ENCODE measurements at places on chromosomes 2 and 18.
A peak's percentile ranks its signal among the peaks of the same experiment; 100 is the strongest.

- DNase-seq, result no peak
These were observed 109.9 kb upstream of the MAP4K3 start for GRCh38 chr2:39546937-39547336.

DNA sequence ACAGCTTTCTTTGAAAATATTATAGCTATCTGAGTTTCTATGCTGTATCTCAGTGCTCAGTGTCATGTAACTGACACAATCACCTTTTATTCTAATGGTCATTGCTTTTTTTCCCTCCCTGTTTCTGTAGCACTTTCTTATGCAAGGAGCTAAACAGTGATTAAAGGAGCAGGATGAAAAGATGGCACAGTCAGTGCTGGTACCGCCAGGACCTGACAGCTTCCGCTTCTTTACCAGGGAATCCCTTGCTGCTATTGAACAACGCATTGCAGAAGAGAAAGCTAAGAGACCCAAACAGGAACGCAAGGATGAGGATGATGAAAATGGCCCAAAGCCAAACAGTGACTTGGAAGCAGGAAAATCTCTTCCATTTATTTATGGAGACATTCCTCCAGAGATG is 56.4 kb downstream of the SCN2A start:
- DNase-seq, result no peak

- DNase-seq, result no peak
These were observed 16.3 kb upstream of the GTF2A1L start for GRCh38 chr2:48601349-48601748.

GRCh38 chr2:138846216-138846821 is 66.1 kb upstream of the NXPH2 start:
- no peak for DNase-seq

GRCh38 chr2:112150851-112151250 is 12.7 kb downstream of the FBLN7 start:
- DNase-seq, result no peak

- no peak for DNase-seq
These were observed 2.1 kb upstream of the PARD6G start for GRCh38 chr18:80249217-80250093.

GRCh38 chr2:38763228-38763627 is 12.1 kb upstream of the SRSF7 start:
- DNase-seq, result no peak

GRCh38 chr2:25420820-25421237 is 79.1 kb upstream of the DNMT3A start:
- no peak for DNase-seq

DNA sequence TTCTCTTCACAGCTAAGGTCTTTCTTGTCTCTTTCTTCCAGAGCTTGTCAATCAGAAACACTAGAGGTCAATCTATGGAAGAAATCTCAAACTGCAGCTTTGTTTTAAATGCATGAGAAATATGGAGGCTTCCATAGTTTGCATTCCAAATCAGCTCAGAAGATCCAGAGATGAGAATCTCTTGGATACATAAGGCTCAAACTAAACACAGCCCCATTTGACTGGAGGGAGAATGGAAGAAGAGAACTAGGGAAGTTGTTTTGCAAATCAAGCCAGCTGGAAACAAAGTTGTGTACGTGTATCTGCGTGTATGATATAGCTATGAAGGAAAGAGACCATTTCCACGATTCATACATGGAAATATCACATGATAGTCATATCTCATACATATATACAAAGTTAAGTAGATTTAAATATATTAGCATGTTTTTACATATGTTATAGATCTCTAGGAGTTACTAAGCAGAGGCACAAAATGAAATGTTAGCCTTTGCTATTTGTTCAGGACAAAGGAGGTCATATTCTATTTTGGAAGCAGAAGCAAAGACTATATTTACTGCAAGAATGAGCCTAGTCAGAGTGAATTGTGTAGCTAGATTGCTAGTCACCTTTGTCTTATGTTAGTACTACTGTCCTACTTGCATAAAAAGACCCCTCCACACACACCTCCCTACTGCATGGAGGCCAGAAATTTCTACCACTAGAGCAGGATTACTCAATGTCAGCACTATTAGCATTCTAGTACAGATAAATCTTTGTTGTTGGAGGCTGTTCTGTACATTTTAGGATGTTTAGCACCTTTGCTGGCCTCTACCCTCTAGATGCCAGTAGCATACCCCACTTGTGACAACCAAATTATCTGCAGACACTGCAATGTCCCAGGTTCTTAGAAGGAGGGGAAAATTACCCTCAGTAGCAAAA is 303.5 kb upstream of the CHAC2 start:
- no peak for DNase-seq

- no peak for DNase-seq
These were observed 2.9 kb downstream of the HOXD13 start for GRCh38 chr2:176095421-176095820.

DNA sequence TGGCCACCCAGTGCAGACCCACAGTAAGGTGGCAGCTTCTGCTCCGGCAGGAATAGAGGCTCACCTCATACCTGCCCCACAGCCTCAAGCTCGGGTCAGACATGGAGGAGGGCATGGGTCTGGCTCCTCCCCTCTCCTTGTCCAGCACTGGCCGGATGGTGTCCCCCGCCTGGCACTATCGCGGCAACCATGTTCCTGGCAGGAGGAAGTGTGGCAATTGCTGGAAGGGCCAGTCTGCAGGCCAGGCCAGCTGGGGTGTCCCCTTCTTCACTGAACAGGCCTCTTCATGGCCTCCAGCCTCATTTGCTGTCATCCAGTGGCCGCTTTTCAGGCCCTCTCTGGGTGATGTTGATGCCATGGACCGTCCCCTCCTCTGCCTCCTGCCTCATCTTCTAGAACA is 41.4 kb upstream of the SMAD7 start:
- no peak for DNase-seq

- no peak for DNase-seq
These were observed 96.9 kb upstream of the MSTN start for GRCh38 chr2:190159453-190159852.

DNA sequence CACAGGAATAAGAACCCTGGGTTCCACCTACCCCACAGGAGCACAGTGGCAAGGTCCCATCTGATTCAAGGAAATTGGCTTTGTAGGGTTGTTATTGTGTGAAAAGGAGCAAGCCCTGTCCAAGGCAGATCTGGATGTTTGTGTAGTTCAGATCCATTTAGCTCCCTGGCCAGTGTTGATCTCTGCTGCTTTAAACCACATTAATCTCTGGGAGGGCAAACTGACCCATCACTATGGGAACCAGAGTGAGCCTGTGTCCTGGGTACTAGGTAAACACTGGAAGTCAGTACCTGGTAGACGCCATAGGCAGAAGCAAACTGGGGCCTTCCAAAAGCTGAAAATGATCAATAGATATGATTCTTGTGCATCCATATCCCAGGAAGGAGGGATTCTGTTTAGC is 271.5 kb upstream of the EPAS1 start:
- no peak for DNase-seq

- DNase-seq, result no peak
These were observed 96.3 kb upstream of the FZD7 start for GRCh38 chr2:201937343-201937742.

DNA sequence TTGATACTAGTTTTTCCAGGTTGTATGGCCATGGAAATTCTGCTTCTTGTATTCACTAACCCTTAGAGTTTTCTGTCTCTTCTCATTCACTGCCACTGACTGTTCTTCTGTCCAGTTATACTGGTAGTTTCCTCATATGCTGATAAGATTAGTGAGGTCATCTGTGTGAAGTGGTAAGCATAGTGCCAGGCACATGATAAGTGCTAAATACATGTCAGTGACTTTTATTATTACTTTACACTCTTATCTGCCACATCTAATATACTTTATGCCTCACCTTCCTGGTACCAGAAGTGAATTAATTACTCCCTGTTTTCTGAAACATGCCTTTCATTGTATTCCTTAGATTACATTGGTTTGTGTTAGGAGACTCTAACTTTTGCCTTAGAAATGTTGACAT is 91.3 kb downstream of the NBEAL1 start:
- DNase-seq, result no peak

DNA sequence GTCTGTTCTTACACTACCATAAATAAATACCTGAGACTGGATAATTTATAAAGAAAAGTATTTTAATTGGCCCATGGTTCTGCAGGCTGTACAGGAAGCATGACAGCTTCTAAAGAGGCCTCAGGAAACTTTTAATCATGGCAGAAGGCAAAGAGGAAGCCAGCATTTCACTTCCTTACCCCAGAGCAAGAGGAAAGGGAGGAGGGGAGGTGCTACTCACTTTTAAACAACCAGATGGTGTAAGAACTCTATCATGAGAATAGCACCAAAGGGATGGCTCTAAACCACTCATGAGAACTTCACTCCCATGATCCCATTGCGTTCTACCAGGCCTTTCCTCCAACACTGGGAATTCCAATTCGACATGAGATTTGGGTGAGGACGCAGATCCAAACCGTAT is 344.4 kb upstream of the SLC39A10 start:
- DNase-seq, result no peak

GRCh38 chr2:157404363-157404762 is 39.5 kb downstream of the CYTIP start:
- no peak for DNase-seq

- peak; percentile 45 for DNase-seq
These were observed 551.8 kb upstream of the SOX11 start for GRCh38 chr2:5140347-5140746.

DNA sequence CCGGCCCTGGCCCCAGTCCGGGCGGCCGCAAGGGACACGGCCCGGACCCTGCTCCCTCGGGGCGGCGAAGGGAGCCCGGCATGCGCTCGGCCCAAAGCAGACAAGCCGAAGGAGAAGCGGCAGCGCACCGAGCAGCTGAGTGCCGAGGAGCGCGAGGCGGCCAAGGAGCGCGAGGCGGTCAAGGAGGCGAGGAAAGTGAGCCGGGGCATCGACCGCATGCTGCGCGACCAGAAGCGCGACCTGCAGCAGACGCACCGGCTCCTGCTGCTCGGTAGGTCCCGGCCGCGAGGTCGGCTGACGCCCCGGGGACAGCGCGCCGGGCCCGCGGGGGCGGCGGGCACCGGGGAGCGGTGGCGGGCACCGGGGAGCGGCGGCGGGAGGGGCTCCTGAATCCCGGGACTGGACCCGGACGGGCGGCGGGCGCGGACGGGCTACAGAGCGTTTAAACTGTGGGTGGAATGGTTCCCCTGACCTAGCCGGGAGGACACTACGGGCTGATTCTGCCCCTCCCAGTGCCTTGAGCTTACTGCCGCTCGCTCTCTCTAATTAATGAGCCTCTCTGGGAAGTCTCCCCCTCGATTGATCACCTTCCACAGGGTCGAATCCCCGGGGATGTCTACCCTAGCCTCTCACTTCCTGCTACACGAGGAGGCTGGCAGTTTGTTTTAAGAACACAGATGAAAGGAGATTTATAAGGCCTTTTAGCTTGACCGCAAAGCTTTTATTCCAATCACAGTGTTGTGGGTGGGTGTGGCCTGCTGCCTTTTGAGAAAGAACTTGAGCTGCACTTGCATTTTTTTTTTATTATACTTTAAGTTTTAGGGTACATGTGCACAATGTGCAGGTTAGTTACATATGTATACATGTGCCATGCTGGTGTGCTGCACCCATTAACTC is 853 bp downstream of the GNAL start:
- DNase-seq, result no peak

DNA sequence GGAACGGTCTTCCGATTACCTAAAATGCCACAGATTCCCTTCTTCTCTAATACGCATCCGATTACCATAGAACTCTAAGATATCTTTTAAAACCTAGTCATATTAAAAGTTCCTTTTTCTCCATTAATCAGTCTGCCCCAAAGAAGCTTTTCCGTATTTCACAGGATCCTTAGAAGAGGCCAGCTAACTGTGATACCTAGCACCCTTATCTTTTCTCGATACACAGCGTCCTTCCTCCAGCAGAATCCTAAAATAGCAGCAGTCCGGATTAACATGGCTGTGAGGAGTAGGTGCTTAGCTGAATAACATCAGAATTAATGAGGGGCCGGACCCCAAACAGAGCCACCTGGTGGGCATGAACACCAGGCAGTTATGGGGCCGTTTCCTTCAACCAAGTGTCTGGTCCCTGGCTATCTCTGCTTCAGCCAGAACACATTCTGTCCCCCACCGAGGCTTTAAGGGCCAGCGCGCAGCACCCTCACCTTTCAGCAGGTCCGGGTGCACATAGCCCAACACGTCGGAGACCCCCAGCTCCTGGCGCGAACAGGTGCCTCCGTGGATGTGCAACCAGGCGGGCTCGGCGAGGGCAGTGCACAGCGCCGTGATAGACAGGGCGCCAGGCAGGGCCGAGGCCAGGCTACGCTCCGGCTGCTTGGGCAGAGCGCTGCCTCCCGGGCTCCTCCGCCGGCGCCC is 995 bp downstream of the TMEM127 start:
- DNase-seq, result no peak

- no peak for DNase-seq
These were observed 82.6 kb upstream of the ST8SIA3 start for GRCh38 chr18:57269756-57270155.

DNA sequence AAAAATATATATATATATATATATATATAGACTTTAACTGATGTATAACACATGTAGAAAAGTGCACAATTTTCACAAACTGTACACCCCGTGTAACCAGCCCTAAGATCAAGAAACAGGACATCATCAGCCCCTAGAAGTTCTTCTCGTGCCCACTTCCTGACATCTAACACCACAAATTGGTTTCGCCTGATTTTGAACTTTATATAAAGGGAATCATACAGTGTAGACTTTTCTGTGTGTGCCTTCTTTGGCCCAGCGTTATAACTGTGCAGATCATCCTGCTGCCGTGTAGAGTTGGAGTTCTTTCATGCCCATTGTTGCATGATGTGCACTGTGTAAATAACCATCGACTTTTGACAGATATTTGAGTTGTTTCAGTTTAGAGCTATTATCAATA is 41.0 kb downstream of the SMAD7 start:
- DNase-seq, result no peak

DNA sequence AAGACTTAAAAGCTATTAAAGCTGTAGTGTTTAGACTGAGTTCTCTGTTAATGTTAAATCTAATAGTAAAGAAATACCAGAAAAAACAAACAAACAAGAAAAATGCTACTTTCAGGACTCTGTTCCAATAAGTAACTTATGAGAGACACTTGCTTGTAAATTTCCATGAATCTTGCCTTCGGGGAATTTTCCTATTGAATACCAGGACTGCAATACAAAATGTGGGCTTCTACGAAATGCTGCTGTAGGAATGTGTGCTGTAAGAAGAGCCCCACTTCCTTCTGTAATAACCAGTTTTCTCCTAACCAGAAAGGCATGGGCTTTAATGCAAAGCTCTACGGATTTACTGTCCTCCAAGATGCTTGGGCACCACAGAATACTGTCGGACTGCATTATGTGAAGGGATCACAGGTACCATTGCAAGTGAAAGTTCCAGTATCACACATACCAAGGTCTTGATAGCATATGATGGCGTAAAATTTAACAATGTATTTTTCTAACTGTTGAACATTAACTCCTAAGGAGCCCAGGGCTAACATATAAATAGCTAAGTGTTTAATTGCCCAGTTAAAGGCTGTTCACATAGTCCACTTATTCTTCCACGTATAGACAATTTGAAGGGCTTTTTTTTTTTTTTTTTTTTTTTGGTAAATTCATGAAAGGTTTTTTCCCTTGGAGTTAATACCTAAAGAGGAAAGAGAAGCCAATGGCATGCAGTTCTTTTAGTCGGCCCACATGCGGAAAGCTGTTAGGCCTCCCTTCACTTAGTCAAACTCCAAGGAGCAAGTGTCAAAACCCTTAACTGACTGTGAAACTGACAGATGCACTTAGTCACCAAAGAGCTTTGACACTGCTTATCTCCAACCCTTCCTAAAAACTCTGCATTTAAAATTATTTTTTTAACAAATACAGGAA is 564.0 kb upstream of the POU3F3 start:
- DNase-seq, result no peak

GRCh38 chr2:12844511-12844910 is 127.8 kb downstream of the TRIB2 start:
- DNase-seq, result no peak
